ENCODE measurements at places on chromosomes 5 and 9.

- DNase-seq, result peak; percentile 67
- H3K27me3 ChIP-seq, result 0 out of 2 replicates have a peak, but pooled peaks cover 4% of the 10 kb centered on the region
- peaks cover 5% of the 10 kb centered on the region for H3K4me1 ChIP-seq
- no peak overlapping the region for H3K27ac ChIP-seq
These were observed 185.5 kb downstream of the RGS3 start for GRCh38 chr9:113649054-113649453.

DNA sequence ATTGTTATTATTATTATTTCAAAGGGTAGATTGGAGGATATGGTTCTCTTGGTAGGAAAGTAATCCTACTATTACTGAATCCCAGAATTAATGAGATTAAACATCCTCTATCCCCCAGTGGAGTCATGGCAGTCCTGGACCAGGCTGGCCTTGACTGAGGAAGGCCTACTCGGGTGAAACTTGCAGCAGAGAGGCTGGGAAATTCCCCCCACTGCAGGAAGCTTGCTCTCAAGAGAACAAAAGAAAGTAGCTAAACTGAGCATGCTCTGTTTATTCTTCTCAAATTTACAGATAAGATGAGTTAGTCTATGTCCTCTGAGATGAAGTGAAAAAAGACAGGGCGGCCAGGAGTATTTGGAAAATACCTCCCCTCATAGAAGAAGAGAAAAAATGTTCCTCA lies 233.9 kb upstream of the RPS23 start:
- DNase-seq, result no peak
- H3K36me3 ChIP-seq, result no peaks in the 10 kb centered on the region
- H3K4me3 ChIP-seq, result no peak overlapping the region

- peaks cover 48% of the 10 kb centered on the region for H3K36me3 ChIP-seq
- peak; percentile 48 for DNase-seq
- peak overlapping the region; percentile 95 for H3K4me3 ChIP-seq
- no peaks in the 10 kb centered on the region for H3K27me3 ChIP-seq
- H3K27ac ChIP-seq, result peak overlapping the region; percentile 99
- H3K4me1 ChIP-seq, result peaks cover 57% of the 10 kb centered on the region
These were observed 2.6 kb downstream of the SPARC start for GRCh38 chr5:151683986-151684588.

- no peaks in the 10 kb centered on the region for H3K4me1 ChIP-seq
- no peaks in the 10 kb centered on the region for H3K27me3 ChIP-seq
- H3K27ac ChIP-seq, result no peak overlapping the region
- peak; percentile 12 for DNase-seq
- H3K4me3 ChIP-seq, result no peak overlapping the region
These were observed 822.5 kb downstream of the PTPRD start for GRCh38 chr9:9790216-9790872.

GRCh38 chr9:121273064-121273775 lies 5.3 kb downstream of the GSN start:
- H3K4me3 ChIP-seq, result no peak overlapping the region
- peaks cover 81% of the 10 kb centered on the region for H3K4me1 ChIP-seq
- no peak for DNase-seq
- H3K27me3 ChIP-seq, result no peaks in the 10 kb centered on the region
- H3K27ac ChIP-seq, result peak overlapping the region; percentile 73

- peaks cover 14% of the 10 kb centered on the region for H3K4me1 ChIP-seq
- no peaks in the 10 kb centered on the region for H3K27me3 ChIP-seq
- peak; percentile 49 for DNase-seq
These were observed 43.4 kb upstream of the KIAA1958 start for GRCh38 chr9:112443200-112443599.

- H3K4me1 ChIP-seq, result no peaks in the 10 kb centered on the region
- no peaks in the 10 kb centered on the region for H3K27me3 ChIP-seq
- H3K27ac ChIP-seq, result no peak overlapping the region
- DNase-seq, result no peak
These were observed 87.9 kb downstream of the KCNT1 start for GRCh38 chr9:135789838-135790291.

- peaks cover 18% of the 10 kb centered on the region for H3K4me1 ChIP-seq
- no peak overlapping the region for H3K4me3 ChIP-seq
- peak overlapping the region; percentile 73 for H3K27ac ChIP-seq
- no peak for DNase-seq
- no peaks in the 10 kb centered on the region for H3K36me3 ChIP-seq
- no peaks in the 10 kb centered on the region for H3K27me3 ChIP-seq
These were observed 84.9 kb downstream of the TEK start for GRCh38 chr9:27193886-27194285.

DNA sequence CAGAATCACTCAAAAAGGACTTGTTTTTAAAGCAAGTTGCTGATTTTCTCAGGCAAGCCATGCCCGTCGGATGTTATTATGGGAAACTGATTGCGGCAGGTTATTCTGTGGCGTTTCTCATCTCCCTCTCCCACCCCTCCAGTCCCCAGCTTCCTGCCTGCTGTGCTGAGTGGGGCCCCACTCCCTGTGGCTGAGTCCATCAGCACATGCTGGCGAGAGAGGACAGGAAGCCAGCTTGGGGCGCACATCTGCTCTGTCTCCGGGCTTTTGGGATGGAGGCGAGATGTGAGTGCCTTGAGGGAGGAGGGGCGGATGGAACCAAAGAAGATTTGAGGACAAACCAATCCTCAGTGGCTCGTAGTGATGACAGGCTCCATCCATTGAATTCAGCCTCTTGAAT lies 108.0 kb downstream of the DAPK1 start:
- H3K36me3 ChIP-seq, result no peaks in the 10 kb centered on the region
- H3K4me3 ChIP-seq, result no peak overlapping the region
- H3K27me3 ChIP-seq, result no peaks in the 10 kb centered on the region
- no peak overlapping the region for H3K27ac ChIP-seq
- H3K4me1 ChIP-seq, result peaks cover 5% of the 10 kb centered on the region

DNA sequence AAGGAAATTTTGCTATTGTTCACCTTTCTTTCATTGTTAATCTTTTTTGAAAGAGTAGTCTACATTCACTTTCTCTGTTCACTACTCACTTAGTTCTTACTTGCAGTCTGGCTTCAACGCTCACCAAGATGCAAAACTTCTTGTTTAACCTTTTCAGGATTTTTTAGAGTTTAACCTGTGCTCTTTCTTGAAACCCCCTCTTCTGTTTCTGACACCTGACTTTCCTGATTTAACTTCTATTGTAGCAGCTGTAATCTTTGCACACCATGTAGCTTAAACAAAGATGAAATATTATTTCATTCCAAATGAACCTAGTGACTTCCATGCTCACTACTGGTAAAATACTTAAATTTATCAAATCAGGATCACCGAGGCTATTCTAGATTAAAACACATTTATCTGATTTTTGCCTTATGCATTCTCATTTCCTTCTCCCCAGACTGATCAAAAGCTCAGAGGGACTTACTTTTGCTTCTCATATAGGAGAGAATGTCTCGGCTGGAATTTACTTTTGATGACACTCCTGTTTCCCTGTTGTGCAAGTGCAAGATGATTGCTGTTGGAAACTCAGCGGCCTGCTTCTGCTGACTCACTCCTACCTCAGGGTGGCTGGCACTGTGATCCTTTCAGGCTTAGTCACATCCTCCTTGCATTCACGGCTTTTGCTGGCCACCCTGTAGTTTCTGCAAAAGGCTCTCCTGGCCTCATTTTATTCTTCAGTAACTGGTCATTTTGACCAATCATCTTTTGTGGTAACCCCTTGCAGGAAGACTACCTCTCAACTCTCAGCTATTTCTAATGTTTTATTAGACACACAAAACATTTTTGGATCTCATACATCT lies 109.3 kb upstream of the IFNE start:
- peak overlapping the region; percentile 92 for H3K27ac ChIP-seq
- peak; percentile 99 for DNase-seq
- peak overlapping the region; percentile 74 for H3K4me3 ChIP-seq
- H3K4me1 ChIP-seq, result peaks cover 53% of the 10 kb centered on the region
- H3K27me3 ChIP-seq, result no peaks in the 10 kb centered on the region
- H3K36me3 ChIP-seq, result no peaks in the 10 kb centered on the region

GRCh38 chr5:60633341-60633740 lies 66.6 kb downstream of the DEPDC1B start:
- peaks cover 18% of the 10 kb centered on the region for H3K4me1 ChIP-seq
- 0 out of 2 replicates have a peak, but pooled peaks cover under 1% of the 10 kb centered on the region for H3K36me3 ChIP-seq
- peak; percentile 93 for DNase-seq
- no peak overlapping the region for H3K4me3 ChIP-seq
- no peaks in the 10 kb centered on the region for H3K27me3 ChIP-seq

DNA sequence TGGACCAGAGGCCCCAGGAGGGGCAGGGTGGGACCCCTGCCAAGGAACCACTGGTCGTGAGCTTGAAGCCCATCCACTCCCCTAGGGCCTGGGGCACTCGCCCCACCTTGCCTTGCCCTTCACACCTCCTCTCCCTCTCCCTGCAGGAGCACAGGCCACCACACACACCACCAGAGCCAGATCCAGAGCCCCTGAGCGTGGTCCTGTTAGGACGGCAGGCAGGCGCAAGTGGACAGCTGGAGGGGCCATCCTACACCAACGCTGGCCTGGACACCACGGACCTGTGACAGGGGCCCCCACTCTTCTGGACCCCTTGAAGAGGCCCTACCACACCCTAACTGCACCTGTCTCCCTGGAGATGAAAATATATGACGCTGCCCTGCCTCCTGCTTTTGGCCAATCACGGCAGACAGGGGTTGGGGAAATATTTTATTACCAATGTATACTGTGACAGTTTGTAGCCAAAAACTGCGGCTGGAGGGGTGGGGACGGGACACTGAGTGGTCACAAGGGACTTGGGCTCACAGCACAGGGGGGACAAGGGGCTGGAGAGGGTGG lies 14.5 kb downstream of the GPRIN1 start:
- no peaks in the 10 kb centered on the region for H3K36me3 ChIP-seq
- H3K27me3 ChIP-seq, result no peaks in the 10 kb centered on the region
- no peak overlapping the region for H3K4me3 ChIP-seq

GRCh38 chr9:11757408-11757807 lies 935.8 kb upstream of the TYRP1 start:
- H3K27me3 ChIP-seq, result no peaks in the 10 kb centered on the region
- no peak overlapping the region for H3K27ac ChIP-seq
- H3K4me3 ChIP-seq, result no peak overlapping the region
- H3K4me1 ChIP-seq, result no peaks in the 10 kb centered on the region

DNA sequence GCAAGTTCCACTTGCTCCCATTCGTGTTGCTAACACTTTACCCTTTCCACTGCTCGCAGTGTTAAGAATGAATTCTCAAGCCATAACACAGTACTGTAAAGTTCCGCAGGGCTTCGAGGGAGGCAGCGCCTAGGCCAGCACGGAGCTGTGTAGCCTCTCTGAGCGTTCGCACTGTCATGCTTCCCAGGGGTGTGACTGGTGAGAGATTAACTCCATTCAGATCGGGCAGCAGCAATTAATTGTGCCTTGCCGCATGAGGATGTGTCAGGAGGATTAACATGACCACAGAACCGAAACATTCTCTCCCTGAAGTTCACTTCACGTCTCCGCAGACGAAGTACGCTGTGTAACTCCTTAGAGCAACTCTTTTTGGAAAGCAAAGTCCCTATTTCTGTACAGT lies 23.2 kb downstream of the ZBTB34 start:
- H3K27ac ChIP-seq, result no peak overlapping the region
- peaks cover 8% of the 10 kb centered on the region for H3K4me1 ChIP-seq
- no peak overlapping the region for H3K4me3 ChIP-seq
- DNase-seq, result no peak
- H3K27me3 ChIP-seq, result no peaks in the 10 kb centered on the region

- H3K36me3 ChIP-seq, result no peaks in the 10 kb centered on the region
- no peaks in the 10 kb centered on the region for H3K4me1 ChIP-seq
- H3K4me3 ChIP-seq, result no peak overlapping the region
- no peak overlapping the region for H3K27ac ChIP-seq
- H3K27me3 ChIP-seq, result peaks cover 41% of the 10 kb centered on the region
These were observed 150.4 kb downstream of the C5orf15 start for GRCh38 chr5:133818031-133818431.

GRCh38 chr9:20373263-20373662 lies 249.0 kb downstream of the MLLT3 start:
- H3K4me1 ChIP-seq, result no peaks in the 10 kb centered on the region
- H3K27me3 ChIP-seq, result no peaks in the 10 kb centered on the region
- no peaks in the 10 kb centered on the region for H3K36me3 ChIP-seq
- H3K4me3 ChIP-seq, result no peak overlapping the region

GRCh38 chr9:91395106-91395552 lies 28.5 kb downstream of the NFIL3 start:
- no peak overlapping the region for H3K4me3 ChIP-seq
- H3K27me3 ChIP-seq, result no peaks in the 10 kb centered on the region
- peak; percentile 71 for DNase-seq
- peaks cover 32% of the 10 kb centered on the region for H3K4me1 ChIP-seq
- H3K36me3 ChIP-seq, result no peaks in the 10 kb centered on the region
- peak overlapping the region; percentile 50 for H3K27ac ChIP-seq

DNA sequence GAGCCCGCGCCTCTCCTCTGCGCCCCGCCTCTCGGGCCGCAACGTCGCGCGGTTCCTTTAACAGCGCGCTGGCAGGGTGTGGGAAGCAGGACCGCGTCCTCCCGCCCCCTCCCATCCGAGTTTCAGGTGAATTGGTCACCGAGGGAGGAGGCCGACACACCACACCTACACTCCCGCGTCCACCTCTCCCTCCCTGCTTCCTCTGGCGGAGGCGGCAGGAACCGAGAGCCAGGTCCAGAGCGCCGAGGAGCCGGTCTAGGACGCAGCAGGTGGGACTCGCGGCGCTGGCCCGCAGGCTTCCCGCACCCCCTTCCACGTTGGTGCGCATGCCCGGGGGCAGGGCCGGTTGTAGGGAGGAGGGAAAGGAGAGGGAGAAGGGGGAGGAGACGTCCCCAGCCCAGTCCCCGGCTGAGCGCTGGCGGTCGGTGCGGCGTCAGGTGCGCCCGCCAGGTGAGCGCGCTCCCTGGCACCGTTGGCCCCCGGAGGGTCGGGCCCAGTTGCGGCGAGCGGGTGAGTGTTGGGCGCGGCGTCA lies at the start of gene OCLN:
Gene OCLN (plus strand): TSS at position 400 of the 532 bp plus-strand sequence. CDS start 11,455 bp downstream, outside the sequence.
- H3K27ac ChIP-seq, result no peak within 1 kb of the TSS
- no peaks in the 10 kb centered on the region for H3K36me3 ChIP-seq
- no peaks in the 10 kb centered on the region for H3K4me1 ChIP-seq
- peak; percentile 32 for DNase-seq
- H3K4me3 ChIP-seq, result peak within 1 kb of the TSS; percentile 73

GRCh38 chr9:35696520-35697215 lies 6.9 kb upstream of the TPM2 start:
- no peaks in the 10 kb centered on the region for H3K27me3 ChIP-seq
- H3K36me3 ChIP-seq, result peaks cover 60% of the 10 kb centered on the region
- no peak overlapping the region for H3K4me3 ChIP-seq
- peak overlapping the region; percentile 86 for H3K27ac ChIP-seq

Data from GM23248 (cell line).